T-cell (primary cell): ENCODE measurements at places on chromosomes 7 and 10. TPM values are rescaled to one million over a fixed set of nuclear protein-coding genes. Genes with fewer than 3 reads are reported as not detected.

SFTPA1 gene
- 9.6 TPM for total RNA-seq

GRCh38 chr10:17821893-17822292 lies 12.7 kb downstream of the MRC1 start:
- DNase-seq = no peak
- H3K36me3 ChIP-seq = no peaks in the 10 kb centered on the region
- no peaks in the 10 kb centered on the region for H3K4me1 ChIP-seq
- no peaks in the 10 kb centered on the region for H3K27me3 ChIP-seq

GRCh38 chr7:2948749-2949148 lies 94.9 kb downstream of the CARD11 start:
- no peak for DNase-seq
- no peaks in the 10 kb centered on the region for H3K27me3 ChIP-seq
- H3K27ac ChIP-seq = no peak overlapping the region
- peaks cover 16% of the 10 kb centered on the region for H3K4me1 ChIP-seq

DNA sequence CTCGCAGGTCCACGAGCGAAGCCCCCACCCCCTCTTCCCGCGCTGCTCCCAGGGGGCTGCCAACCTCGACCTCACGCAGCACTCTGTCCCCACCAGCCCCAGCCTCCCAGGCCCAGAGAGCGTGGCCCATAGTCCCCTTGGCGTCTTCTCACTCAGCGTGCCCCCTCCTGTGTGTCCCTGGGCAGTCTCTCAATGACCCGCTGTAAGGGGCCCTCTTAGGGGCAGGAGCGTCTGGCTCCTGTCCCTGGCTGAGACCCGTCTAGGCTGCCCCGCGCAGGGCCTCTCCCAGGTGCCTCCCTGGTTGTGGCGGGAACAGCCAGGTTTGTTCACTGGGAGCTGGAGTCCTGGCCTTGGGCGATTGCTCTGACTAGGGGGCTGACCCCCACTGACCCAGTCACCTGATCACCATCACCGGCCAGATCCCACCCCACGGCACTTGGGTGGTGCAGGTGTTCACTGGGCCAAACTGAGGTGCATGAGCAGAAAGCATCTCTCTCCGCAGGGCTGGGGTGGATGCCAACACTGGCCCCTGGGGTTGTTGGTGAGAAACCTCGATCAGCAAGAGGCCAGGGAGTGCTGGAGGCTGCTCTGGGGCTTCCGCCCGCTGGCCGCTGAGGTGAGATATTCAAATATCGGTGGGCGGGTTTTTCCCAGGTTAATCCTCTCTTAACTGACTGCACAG lies 12.6 kb upstream of the WDFY4 start:
- H3K27ac ChIP-seq = peak overlapping the region; percentile 14
- no peaks in the 10 kb centered on the region for H3K36me3 ChIP-seq
- H3K4me1 ChIP-seq = no peaks in the 10 kb centered on the region
- no peak for DNase-seq
- H3K27me3 ChIP-seq = peaks cover 8% of the 10 kb centered on the region

DNA sequence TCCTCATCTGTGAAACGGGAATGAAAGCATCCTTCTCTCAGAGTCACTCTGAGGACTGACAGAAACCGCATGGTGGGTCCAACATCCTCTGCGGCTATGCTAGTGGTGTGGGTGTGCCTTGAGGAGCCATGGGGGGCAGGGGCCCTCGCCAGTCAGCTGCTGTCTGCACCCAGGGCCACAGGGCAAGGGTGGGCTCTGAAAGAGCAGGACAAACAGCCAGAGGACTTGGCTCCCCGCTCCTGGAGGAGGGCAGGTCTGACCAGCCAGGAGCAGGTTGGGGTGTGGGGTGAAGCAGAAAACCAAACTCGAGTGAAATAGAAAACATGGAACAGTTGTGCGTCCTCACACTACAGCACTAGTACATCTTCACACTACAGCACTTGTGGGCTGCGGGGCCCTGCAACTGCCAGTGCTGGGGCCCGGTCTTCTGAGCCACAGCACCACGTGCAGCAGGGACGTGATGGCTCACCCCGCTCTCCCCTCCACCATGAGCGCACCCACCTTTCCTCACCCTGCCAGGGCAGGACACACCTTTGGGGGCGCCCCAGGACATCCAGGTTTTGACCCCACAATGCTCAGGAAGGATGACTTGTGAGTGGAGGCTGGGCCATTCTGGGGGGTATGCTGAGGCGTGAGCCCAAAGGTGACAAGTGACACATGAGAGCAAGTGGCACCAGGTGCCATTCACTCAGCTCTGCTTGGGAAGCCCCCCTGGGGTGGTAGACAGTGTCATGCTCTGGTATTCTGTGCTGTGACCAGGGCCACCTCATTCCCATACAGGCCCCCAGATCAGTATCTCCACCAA lies 96.1 kb upstream of the RET start:
- no peaks in the 10 kb centered on the region for H3K4me1 ChIP-seq
- no peaks in the 10 kb centered on the region for H3K36me3 ChIP-seq
- DNase-seq = no peak
- peaks cover 13% of the 10 kb centered on the region for H3K27me3 ChIP-seq

DNA sequence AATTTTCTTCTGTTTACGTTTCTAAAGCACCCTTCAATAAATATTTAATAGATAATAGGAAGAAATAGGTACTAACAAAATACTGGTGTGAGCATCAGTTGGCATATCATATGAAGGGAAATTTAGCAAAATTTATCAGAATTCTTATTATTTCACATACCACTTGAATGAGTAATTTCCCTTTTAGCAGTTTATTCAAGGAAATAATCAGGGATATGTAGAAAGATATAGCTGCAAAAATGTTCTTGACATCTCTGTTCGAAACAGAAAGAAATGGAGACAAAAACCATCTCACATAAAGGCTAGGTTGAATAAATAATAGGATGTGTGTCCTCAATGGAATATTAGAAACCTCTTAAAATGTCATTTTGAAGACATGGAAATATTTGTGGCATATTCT lies 35.8 kb upstream of the PIP4K2A start:
- H3K4me3 ChIP-seq = no peak overlapping the region
- no peak overlapping the region for H3K27ac ChIP-seq
- no peak for DNase-seq
- H3K4me1 ChIP-seq = no peaks in the 10 kb centered on the region
- H3K27me3 ChIP-seq = no peaks in the 10 kb centered on the region

DNA sequence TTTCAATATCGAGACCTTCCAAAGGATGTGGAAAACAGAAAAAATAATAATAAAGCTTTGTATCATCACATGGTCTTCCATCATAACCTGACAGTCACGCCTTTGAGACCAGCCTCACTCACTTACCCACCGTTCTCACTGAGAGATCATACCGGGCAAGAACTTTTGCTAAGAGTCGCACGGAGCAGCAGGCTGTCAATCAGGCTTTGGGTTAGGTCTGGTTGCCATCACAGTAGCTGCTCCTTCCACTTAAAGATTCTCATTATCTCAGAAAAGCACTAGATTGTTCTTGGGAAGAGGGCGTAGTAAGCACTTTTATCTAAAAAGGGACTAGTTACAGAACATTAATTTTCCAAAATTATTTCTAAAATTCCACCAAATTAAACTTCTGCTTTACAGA lies 2.0 kb downstream of the RELN start:
- H3K4me3 ChIP-seq = no peak overlapping the region
- H3K4me1 ChIP-seq = no peaks in the 10 kb centered on the region
- H3K27me3 ChIP-seq = peaks cover 27% of the 10 kb centered on the region
- H3K36me3 ChIP-seq = no peaks in the 10 kb centered on the region
- DNase-seq = no peak
